ENCODE measurements at places on chromosomes 7 and 10. TPM values are rescaled to one million over a fixed set of nuclear protein-coding genes. Genes with fewer than 3 reads are reported as not detected.

ADCYAP1R1 gene
- 1.8 TPM for total RNA-seq

FEZF1 gene
- not detected for total RNA-seq

PHTF2 gene
- total RNA-seq, result 14.4 TPM

MSMB gene
- total RNA-seq, result not detected

PNLIP gene
- not detected for total RNA-seq

ZNF365 gene
- total RNA-seq, result 1.3 TPM

SEMA3C gene
- 37.2 TPM for total RNA-seq

CHST15 gene
- total RNA-seq, result 49.2 TPM

TAS2R5 gene
- total RNA-seq, result 2.2 TPM

DPYSL4 gene
- 1.7 TPM for total RNA-seq

NUTM2B gene
- total RNA-seq, result 0.96 TPM

PPP1R17 gene
- total RNA-seq, result not detected

FAM25G gene
- total RNA-seq, result not detected

CYP2C18 gene
- 1.1 TPM for total RNA-seq

MMD2 gene
- total RNA-seq, result not detected

TLX1 gene
- not detected for total RNA-seq

DRGX gene
- not detected for total RNA-seq

IGFBP3 gene
- 87.0 TPM for total RNA-seq

FZD1 gene
- total RNA-seq, result 25.7 TPM

VTI1A gene
- total RNA-seq, result 29.7 TPM
